ENCODE measurements at places on chromosomes 12 and 14.

DNA sequence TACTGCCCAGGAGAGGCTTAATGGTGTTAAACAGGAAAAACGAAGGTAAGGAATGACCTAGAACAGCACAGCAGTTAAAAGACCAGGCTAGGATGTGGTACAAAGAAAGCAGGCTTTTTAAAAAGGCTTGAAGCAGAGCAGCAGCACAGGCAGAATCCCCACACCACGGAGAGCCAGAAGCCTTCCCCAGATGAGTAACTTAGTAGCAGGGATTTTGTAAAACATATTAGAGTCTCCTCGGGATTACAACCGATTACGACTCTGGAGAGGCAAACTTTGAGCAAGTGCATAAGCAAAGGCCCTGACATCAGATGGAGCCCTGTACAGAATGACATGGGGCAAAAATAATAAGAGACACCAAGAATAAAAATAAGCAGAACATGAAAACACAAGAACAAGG lies 37.1 kb upstream of the DHRS4 start:
- DNase-seq = no peak

- DNase-seq = no peak
Observed at GRCh38 chr12:130017591-130018449, 114.0 kb upstream of the TMEM132D start.

GRCh38 chr14:97267509-97267908 lies 470.3 kb downstream of the VRK1 start:
- DNase-seq = no peak

- no peak for DNase-seq
Observed at GRCh38 chr12:100859063-100859627, 64.6 kb downstream of the ANO4 start.

Data from activated CD4-positive, alpha-beta T cell treated with anti-CD3 and anti-CD28 coated beads, Interleukin-2, amount 50 U/mL, for 4 hours (primary cell).